Activated T-cell treated with anti-CD3 and anti-CD28 coated beads for 1 hour (primary cell): ENCODE measurements at places on chromosomes 5 and 9.

DNA sequence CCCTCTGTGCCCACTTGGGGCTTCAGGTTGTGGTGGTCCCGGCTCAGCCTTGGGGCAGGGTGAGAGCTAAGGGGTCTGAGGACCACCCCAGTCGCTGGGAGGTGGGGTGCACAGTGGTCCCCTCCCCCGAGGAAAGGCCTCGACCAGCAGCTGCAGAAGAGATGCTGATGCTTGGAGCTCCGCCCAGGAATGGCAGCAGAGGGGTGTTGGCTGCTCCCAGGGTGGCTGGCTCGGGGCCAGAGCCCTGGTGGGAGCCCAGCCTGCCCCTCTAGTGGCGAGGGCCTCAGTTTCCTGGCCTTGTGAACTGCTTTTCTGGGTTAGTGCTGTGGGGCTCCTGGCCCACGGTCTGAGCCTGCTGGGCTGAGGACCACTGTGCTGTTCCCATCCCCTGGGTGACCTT is 1.2 kb downstream of the DIPK1B start:
- DNase-seq, result no peak

DNA sequence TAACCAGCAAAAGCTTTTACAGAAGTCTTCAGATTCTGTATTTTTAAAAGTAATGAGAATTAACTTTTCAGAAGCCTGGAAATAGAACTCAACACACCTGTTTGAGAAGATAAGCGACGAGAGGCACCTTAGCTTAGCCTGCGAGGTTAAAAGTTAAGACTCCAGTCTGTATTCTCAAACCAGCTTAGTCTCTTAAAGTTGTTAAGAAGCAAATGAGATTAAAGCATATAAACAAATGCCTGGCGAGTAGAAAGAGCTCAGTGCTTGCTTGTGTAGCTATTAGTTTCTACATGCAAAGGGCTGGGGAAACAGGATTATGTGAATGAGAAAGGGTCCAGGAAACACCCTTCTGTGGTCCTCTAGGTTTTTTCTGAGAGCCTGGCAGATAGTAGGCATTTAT is 51.7 kb downstream of the MTAP start:
- no peak for DNase-seq

DNA sequence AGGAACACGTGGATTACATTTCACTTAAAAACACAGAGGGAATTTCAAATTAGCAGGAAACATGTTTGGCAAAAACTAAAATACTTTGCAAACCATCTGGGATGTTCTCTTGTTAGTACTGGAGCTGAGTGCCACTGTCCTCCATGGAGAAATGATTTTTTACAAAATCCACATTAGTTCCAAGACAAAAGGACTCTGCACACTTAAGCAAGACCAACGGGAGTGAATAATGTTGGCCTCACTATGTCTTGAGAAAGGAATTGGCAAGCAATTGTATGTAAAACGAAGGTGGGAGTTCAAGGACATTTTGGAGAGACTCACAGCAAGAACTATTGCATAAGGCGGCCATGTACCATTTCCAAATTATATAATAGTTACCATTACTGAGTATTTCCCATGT is 547.5 kb downstream of the EBF1 start:
- DNase-seq, result no peak

DNA sequence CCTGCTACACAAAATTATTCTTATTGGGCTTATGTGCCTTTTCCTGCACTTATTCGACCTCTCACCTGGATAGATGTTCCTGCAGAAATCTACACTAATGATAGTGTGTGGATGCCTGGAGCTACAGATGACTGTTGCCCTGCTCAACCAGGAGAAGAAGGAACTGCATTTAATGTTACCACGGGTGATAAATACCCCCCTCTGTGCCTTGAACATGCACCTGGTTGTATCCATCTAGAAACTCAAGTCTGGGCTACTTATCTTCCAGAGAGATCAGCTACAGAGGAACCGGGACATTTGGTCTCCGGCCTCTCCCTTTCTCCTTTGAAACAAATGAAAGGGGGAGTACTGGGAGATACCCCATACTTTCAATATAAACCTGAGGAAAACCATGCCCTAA is 54.5 kb downstream of the SH3PXD2B start:
- DNase-seq, result no peak

GRCh38 chr9:77158772-77159513 is 18.4 kb upstream of the VPS13A start:
- DNase-seq, result no peak

- no peak for DNase-seq
Measured at GRCh38 chr5:133402775-133403174, 209.6 kb downstream of the FSTL4 start.

DNA sequence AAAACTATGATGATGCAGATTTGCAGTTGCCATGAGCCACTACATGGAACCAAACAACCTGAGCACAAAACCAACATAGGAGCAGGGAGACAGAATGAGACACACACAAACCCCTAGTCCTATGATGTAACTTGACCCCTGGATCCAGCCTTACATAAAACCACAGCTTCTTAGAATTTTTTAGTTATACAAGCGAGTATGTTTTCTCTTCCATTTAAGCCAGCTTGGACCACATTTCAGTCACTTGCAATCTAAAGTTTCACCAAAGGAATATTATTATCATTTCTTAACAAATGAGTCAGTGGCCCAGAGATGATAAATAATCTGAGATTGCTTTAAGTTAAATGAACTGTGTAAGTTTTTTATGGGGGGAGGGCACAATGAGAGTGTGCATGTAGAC is 6.8 kb downstream of the SPOCK1 start:
- no peak for DNase-seq

- DNase-seq, result no peak
Measured at GRCh38 chr5:74446725-74447241, 193.7 kb downstream of the ENC1 start.

DNA sequence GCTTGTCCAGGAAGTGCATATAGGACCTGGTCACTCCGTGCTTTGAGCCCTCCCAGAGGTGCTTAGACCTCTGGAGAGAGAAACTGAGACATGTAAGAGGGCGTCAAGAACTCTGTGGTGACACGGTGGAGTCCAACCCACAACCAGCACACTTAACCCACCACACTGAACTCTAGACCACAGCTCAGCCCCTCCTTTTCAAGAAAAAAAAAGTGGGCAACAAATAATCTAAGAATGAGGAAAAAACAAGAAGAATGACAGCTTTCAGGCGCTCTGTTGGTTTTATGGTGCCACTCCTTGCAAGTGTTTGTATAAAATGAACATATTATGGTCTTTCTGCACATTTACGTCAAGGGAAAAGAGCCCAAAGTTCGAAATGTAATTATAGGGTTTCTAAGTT is 50.2 kb upstream of the SNAPC3 start:
- no peak for DNase-seq

DNA sequence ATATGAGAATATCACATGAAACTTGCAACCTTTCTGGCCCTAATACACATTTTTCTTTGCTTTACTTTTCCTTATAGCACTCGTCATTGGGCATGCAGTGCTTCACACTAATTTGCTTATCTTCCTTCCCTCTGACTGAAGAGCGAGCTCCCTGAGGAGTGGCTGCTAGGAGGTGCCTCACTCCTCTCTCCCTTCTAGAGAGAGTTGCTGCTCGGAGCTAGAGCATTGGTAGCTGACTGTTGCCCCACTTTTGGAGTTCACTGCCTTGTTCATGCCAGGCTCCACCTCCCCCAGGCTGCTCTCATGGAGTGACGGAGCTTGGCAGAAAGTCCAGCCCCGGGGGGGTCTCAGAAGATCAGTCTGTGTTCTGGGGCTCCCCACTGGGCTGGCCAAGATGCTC is 413.2 kb downstream of the MED10 start:
- no peak for DNase-seq

DNA sequence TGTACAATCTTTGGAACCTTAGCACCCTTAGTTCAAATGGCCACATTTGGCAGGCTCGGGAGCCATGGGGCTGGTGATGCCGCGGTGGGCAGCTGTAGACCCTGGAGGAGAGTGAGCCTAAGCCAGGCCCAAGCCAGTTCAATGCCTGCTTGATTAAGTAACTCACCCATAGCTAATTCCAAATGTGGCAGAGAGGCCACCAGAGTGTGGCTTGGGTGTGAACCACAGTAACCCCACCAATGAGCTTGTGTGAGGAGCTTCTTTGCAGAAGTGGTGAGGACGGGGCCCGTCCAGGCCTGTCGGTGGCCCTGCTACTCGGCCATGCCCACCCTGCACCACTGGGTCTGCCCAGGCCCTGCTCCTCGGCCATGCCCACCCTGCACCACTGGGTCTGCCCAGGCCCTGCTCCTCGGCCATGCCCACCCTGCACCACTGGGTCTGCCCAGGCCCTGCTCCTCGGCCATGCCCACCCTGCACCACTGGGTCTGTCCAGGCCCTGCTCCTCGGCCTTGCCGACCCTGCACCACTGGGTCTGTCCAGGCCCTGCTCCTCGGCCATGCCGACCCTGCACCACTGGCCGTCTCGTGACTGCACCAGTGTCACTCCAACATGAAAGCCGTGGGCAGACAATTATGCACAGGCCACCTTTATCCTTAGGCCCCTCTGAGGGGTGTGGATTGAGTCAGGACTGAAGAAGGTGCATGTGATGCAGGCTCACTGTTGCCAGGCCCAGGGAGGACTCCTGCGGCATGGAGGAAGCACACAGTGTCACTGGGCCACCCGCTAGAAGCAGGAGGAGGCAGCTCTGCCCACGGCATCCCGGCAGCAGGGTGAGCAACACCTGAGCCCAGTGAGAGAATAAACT is 75.4 kb downstream of the MRPL36 start:
- no peak for DNase-seq

- DNase-seq, result no peak
Measured at GRCh38 chr9:33232815-33233214, 7.2 kb upstream of the SPINK4 start.

GRCh38 chr9:96089452-96090085 is 212.4 kb downstream of the HSD17B3 start:
- DNase-seq, result no peak

DNA sequence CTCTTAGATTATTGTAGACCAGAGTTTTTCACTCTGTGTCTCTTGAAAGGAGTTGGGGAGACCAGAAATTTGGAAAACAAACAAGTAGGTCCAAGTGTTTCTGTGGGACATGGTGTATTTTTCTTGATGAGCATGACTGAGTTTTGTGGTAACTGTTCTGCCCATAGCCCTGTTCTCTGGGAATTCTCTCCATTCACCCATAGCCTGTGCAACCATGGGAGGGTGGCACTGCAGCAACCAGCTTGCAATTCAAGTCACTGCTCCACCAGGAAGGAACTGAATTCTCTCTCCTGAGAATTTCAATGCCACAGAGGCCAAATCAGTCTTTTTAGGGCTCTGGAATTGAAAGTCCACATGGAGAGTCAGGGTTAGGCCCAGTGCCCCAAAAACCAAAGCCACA is 475.3 kb upstream of the TRPC7 start:
- no peak for DNase-seq

- no peak for DNase-seq
Measured at GRCh38 chr9:120646948-120647347, 67.0 kb upstream of the CDK5RAP2 start.

GRCh38 chr9:127777368-127777980 is 992 bp downstream of the SH2D3C start:
- no peak for DNase-seq

DNA sequence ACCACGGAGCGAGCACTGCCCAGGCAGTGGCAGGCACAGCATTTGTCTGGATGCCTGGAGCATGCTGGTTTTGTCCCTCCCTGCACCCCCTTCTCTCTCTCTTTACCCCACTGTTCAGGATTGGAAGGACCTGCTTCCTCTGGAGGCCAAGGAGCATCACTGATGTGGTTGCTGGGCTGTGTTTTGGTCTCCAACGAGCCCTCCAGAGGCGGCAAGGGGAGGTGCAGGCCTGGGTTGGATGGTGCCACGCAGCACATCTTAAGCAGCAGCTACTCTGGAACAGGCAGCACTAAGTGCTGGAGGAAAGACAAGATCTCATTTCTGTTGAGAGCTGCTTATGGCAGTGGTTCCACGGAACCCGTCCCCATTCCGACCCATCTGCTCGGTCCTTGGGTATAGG is 139.6 kb downstream of the CMYA5 start:
- no peak for DNase-seq

GRCh38 chr5:128538000-128538249 is at the start of gene FBN2:
FBN2 (minus strand) TSS chr5:128538245; CDS start chr5:128537603, 642 bp downstream.
- no peak for DNase-seq

DNA sequence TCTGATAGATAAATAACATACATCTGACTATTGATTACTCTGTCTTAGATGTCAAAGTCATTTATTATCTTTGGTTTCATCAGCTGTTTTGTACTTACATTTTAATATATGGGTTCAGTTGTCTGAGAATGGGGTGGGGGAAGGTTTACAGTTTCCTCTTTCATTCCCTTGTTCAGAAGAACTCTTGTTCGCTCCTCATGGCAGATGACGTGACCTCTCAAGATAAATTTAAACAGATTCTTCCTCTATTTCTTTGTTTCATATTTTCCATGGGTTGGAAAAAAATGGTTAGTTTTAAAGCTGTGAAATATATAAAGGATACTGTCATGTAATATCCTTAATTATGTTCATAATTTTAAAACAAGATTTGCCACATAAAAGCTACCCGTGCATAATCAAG is 61.4 kb downstream of the TSSK1B start:
- DNase-seq, result no peak

DNA sequence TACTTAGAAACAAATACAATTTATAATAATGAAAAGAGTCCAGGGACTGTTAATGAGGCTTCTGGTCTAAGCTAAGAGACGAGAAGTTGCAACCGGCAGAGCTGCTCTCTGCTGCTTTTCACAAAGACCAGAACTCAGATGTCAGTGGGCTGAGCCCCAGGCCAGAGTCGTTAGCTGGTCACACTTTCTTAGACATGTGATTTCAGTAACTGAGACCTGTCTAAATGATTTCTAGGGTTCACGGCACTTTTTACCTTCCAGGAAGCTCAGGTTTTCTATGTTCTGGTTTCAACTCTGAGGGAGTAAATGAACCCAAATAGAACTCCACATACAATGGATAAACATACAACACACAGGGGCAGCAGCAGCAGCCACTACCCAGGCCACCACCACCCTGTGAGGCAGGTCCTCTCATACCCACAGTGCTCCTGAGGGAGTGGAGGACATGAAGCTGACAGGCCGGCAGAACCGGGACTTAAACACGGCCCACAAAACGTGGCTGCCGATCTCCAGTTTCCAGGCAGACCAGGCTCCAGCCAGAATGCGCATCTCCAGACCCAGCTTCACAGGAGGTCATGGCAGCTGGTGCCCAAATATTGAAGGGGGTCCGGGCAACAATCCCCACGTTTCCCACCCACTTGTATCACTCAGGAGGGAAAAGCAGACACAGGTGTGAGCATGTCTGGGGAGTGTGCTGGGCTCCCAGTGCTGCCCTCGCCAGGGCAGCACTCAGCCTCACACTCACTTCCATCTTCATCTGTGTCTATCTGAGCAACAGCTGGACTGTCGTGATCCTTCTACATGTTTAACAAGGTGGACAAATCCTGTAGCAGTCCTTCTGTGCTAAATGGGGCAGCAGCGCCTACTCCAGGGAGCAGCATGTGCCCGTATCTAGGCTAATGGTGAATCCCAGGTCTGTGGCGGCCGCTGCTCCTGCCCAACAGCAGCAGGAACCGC is 38.8 kb downstream of the IARS1 start:
- DNase-seq, result no peak

DNA sequence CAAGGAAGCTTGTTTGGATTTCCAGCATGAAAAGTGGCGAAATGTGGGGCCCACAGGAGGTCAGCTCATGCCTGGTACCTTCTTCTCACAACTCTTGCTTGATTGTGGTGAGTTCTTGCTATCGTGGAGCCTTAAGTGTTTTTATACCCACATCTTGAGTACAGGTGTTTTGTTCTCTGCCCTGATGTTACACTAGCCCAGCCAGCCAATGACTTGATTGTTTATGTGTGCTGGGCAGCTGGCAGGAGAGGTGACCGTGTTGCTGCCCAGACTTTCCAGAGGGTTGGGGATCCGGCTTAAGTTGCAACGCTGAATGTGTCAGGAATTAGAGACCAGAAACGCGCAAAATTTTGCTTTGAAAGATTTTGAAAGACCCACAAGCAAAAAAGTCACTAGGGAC is 24.0 kb upstream of the TPPP start:
- no peak for DNase-seq
